ENCODE measurements at places on chromosomes 4 and X.

GRCh38 chr4:183240581-183241321 lies 79.3 kb downstream of the CLDN22 start:
- DNase-seq = no peak

DNA sequence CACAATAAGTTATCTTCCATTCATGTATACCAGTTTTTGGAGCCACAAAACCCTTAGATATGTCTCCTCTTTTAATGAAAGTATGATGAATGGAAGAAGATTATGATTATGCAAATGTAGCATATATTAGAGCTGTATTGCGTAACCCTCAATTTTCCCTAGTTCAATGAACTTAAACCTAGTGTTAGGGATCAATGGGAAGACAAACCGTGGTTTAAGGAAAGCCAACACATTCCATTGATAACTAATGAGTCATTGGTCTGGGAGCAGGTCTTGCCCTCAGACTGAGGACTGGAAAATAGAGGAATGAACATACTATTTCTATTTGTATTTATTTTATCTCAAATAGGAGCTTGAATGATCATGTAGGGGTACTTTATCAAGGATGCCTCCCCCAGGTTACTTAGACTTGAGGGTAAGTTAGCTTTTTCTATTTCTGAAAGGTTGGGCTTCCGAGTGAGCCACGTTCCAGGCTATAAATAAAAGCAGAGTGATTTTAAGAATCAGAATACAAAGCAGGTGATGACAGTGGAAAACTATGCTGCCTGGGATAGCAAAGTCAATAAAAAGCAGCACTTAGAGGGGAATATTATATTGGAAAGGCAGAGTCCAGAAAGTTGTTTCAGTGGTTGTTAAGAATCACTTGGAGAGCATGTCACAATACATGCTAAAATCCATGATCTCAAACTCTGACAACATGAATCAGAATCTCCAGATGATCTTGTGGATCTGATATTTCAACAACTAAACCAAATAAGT lies 356.0 kb downstream of the ADAM29 start:
- no peak for DNase-seq

GRCh38 chr4:55561889-55562288 lies 15.2 kb upstream of the CLOCK start:
- DNase-seq = no peak

GRCh38 chrX:68939868-68940267 lies 111.0 kb downstream of the EFNB1 start:
- DNase-seq = no peak

DNA sequence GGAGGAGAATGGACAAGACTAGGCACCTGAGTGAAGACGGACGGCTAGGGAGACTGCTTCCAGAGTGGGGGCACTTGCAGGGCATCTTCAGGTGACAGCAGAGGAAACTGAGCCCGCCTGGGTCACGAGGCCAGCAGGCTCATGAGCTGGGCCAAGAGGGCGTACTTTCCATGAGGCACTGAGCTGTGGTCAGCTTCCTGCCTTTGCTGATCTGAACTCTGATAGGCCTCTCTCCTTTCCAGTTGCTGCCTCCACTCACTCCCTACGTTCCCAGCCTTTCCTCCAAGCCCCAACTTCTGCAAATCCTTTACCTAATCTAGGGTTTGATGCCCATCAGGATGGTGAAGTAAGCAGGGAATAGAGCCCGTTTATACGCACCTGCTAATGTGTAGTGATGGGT lies 1.4 kb upstream of the L1CAM start:
- no peak for DNase-seq

- no peak for DNase-seq
Measured at GRCh38 chrX:57156397-57157049, 19.3 kb upstream of the SPIN2A start.

GRCh38 chr4:17560065-17560673 lies 16.8 kb upstream of the LAP3 start:
- DNase-seq = no peak

DNA sequence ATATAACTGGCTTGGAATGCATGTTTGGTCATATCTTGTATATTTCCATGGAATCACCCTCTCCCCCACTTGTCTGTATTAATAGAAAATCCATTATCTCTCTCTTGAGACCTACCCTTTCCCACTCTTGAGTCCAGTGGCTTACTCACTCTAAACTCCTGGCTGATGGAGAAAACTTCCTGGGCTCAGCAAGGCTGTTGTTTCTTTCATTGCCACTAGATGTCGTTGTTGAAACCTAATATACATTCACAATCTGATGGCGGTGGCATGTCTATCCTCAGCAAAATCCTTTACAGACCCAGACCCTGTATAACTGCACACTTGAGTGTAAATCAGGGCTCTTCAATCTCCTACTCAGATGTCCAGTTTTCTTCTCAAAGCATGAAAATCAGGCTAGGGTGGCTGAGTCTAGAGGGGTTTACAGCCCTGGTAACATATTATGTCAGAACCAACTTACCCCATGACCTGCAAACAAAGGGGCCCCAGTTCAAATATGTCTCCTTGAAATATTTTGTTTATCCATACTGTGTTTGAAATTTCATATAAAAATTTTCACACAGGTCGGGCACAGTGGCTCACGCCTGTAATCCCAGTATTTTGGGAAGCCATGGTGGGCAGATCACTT lies 70.0 kb upstream of the FAM241A start:
- no peak for DNase-seq

DNA sequence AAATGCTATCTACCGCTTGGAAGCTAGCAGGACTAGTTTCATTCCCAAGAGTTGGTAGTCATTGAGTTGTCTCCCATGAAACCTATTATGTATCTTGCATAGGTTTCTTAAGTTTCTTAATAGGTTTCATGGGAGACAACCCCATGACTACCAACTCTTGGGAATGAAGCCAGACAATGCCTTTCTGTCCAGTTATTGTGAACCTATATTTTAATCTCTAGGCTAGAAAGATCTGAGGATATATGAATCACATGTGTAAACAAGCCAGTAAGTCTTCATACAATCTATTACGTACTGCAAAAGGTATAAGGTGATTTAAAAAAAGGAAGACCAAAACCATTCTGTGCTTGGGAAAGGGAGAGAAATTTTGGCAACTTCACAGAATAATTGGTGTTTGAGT lies 162.6 kb downstream of the INPP4B start:
- DNase-seq = no peak

All from breast epithelium (tissue), 4 donors.